ENCODE measurements at places on chromosomes 2 and 18.

DNA sequence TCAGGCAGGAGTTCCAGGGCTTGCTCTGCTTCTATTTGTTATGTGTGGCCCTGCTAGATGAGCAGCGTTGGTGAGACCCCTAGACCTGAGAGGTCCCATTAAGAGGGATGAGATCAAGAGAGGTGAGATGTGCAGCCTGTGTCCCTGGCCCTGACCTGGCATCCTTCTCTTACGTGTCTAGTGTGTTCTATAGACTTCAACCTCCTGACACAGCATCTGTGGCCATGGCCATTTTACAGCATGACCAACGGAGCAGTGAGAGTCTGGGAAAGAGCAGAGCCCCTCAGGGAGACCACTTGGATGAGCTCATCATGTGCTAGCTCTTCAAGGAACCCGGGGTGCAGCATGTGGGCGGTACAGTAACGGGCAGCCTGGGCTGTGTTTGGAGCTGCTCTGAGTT, 32.7 kb upstream of the ASPRV1 start:
- no peak for DNase-seq

GRCh38 chr2:159362816-159363251, 76.3 kb upstream of the WDSUB1 start:
- DNase-seq, result no peak

DNA sequence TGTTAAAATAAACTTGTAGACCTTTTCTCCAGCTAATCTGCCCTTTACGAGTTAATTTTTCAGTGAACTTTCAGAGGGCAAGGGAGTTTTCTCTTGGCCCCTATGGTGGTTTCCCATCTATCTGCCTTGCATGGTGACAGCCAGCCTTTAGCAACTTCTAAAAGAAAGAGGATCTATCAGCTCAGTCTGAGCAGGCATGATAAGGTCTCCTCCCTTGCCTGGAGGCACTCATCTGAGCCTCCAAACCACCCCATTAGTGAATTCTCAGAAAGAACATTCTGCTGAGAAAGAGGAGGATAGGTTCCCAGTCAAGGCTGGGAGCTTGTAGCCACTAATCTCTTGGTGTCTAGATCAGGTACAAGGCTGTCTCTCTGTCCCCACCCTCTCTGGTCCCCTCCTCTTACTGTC, 10.7 kb upstream of the GYPC start:
- DNase-seq, result peak; percentile 28

DNA sequence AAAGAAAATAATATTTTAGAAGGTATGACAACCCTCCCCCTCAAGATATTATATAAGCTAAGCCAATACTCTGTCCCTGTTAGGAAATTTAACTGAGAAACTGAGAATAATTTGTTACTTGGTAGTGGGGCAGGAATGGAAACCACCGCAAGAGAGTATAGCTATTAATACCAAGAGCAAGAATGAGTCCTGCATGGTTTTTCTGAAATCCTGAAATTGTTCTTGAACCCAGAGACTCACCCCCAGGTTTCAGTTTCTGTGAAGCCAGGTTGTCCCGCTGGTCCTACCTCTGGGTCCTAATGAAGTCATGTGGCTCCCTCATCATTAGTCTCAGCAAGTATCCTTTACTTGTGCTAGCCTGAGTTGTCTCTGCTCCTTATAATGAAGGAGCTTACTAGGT, 671.0 kb upstream of the ACVR2A start:
- no peak for DNase-seq

DNA sequence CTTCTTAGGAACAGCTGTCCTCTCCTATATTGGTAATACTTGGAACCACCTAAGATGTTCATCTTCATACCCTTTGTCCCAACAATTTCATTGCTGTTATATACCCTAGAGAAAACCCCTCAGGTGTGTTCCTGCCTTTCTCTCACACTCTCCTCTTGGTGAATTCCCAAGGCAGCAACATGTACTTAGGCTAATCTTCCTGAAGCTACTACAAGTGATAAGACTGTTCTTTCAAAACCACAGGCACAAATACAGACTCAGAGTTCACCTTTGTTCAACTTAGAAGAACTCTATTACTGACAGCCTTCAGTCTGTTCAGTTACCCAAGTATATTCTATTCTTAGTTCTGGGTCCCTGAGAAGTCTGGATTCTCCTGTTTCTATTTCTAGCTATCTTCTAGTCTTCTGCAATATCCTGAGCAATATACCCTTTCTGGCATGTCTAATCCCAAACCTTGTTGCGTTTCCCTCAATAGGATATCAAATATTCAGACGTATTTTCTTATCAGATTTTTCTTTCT, 247.7 kb upstream of the STON1 start:
- DNase-seq, result no peak
